ENCODE measurements at places on chromosomes 1 and 21.

DNA sequence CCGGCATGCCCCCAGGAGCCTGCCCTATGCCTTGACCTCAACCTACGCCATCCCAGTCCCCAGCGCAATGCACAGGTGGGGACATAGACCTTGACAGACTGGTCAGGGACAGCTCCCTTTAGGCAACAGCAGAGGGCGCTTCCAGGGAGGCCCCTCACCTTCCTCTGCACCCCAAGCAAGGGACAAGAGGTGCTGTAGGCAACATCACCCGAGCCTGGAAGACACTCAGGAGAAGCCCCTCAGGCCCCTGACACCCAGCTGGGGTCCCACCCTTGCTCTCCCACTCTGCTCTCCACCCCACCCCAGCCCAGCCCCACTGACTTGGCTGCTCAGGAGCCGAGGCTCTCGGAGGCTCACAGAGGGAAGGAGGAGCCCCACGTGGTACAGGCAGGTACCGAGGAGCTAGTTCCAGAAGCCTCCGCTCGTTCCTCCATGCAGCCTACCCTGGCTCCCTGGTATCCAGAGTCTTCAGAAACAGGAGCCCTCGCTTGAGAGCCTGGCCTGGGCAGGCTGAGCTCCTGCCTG, 2.4 kb upstream of the WNT3A start:
- H3K4me3 ChIP-seq: no peak overlapping the region
- peaks cover 49% of the 10 kb centered on the region for H3K27me3 ChIP-seq
- H3K36me3 ChIP-seq: no peaks in the 10 kb centered on the region

DNA sequence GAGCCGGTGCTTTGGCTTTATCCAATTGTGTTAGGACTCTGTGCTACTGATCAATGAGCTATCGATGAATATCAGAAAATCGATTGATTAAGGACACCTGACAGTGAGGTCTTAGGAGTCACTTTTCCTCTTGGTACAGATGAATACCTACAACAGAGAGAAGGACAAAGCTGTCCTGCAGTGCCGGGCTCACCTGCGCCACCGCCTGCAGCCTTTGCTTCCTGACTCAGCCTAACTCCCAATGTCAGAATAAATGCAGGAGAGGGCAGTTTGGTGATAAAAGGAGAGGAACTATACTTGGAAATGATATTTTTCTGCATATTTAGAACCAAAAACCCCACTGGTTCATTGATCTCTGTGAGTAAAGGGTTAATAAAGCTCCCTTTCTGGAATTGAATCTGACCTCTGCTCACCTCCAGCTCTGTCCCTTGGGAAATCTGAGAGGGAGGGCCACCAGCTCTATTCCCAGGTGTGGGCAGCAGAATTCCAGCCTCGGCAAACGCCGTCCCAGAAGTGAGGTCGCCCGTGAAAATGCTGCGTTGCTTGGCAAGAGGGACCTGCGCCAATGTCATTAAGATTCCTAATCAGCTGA, 39.3 kb downstream of the POFUT2 start:
- H3K36me3 ChIP-seq: peaks cover 4% of the 10 kb centered on the region
- DNase-seq: no peak
- H3K27me3 ChIP-seq: peaks cover 15% of the 10 kb centered on the region
- H3K4me3 ChIP-seq: no peak overlapping the region

DNA sequence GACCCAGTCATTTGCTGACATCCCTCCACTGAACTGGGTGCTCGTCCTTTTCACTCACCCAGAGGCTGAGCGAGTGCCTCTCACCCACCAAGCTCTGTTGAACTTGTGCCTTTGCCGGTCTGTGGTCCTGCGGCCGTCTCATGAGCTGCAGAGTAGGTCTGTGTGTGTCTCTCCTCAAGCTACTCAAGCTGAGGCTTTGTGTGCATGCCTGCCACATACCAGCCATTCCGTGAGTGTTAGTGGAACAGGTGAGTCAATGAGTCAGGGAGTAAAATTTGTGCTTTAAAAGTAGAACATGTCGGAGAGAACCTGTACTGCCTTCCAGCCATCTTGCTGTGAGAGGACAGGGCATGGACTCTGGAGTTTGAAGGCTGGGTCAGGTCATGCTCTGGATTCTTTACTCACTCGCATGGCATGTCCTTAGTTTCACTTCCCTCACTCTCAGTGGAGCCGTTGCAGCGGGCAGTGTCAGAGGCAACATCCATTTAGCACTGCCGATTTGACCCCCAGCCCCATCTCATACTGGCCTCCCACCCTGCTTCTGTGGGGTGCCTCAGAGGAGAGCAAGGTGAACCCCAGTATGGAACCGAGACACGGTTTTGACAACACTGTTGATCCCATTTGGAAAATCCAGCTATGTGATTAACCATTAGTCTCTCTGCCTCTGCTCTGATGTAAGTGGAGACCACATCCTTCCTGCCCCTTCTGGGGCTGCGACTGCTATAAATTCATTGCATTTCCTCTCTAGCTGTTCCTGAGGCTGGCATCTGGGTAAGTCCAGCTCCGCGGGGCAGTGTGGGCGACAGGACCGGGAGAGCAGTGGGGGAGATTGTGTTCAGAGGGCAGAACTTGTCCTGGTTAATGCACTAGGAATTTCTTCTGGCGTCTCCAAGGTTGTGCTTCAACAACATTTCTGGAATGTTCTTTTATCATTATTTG, at the start of gene NLRP3:
Gene NLRP3 (plus strand): TSS at position 751 of the 939 bp plus-strand sequence. CDS start 2,628 bp downstream, outside the sequence.
- H3K36me3 ChIP-seq: no peaks in the 10 kb centered on the region
- H3K4me3 ChIP-seq: peak within 1 kb of the TSS; percentile 79
- H3K4me1 ChIP-seq: peaks cover 35% of the 10 kb centered on the region
- DNase-seq: no peak

DNA sequence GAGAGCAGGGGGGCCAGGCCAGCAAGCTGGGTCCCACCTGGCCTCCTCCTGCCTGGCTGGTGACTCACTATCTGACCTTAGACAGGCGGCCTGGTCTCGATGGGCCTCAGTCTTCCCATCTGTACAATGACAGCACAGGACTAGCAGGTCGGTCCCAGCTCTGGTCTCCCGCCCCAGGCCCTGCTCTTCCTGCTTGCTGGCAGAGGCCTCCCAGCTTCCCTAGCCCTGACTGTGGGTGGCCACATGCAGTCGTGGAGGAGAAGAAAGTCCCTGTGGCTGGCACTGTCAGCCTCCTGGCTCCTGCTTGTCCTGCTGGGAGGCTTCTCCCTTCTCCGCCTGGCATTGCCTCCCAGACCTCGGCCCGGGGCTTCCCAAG, 817 bp downstream of the EXTL1 start:
- no peak overlapping the region for H3K27ac ChIP-seq
- H3K36me3 ChIP-seq: no peaks in the 10 kb centered on the region
- no peaks in the 10 kb centered on the region for H3K4me1 ChIP-seq
- H3K27me3 ChIP-seq: peaks cover 6% of the 10 kb centered on the region
- no peak overlapping the region for H3K4me3 ChIP-seq
- no peak for DNase-seq

DNA sequence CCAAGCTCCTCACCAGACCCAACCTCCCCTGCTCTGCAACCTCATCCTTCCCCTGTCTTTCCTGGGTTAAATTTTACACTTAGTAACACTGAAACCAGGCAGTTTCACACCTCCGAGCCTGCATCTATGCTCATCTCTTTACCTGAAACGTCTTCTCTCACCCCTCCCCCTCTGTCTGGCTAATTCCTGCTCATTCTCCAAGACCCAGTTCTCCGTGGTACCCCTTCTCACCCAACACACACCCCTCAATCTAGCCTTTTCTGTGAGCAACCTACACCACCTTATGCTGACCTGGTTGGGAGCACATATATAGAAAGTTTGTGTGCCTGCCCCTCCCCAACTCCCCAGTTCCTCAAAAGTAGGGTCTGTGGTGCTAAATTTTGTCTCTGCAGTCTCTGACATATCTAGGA, 3.7 kb upstream of the KIAA1614 start:
- no peaks in the 10 kb centered on the region for H3K36me3 ChIP-seq
- no peak overlapping the region for H3K4me3 ChIP-seq
- H3K27ac ChIP-seq: no peak overlapping the region
- H3K27me3 ChIP-seq: peaks cover 22% of the 10 kb centered on the region
- H3K4me1 ChIP-seq: peaks cover 14% of the 10 kb centered on the region

- no peak for DNase-seq
- peaks cover 3% of the 10 kb centered on the region for H3K4me1 ChIP-seq
- H3K36me3 ChIP-seq: no peaks in the 10 kb centered on the region
Measured at GRCh38 chr1:165369255-165369848, 12.8 kb upstream of the LMX1A start.

DNA sequence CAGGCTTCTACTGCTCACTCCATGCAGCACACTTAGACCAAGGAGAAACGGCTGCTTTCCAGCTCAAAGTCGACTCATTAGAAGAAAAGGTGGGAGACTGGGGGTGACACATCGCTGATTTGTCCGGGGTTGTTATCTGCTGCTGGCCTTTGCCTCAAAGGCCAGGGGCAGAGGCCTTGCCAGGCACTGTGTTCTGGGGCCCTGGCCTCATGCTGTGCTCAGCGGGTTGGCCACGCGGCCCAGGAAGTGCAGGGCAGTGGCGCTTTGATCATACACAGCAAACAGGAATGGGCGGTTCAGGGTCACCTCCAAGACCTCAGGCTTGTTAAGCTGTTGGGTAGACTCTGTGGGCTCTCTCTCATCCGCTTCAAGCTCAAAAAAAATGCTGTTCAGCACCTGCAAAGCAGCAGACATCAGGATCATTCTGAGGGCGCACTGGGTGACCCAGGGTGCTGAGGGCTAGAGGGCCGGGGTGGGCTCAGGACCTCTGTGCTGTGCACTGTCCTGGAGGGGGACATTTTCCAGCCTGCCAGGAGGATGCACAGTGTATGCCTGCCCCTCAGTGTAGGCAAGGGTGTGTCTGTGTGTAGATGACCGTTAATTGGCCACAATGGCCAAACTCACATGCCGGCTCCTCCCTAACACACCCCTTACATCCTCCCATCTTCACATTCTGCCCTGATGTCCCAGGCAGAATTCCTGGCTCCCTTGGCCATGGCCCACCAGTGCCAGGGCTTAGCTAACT, 10.8 kb downstream of the AGT start:
- DNase-seq: no peak
- H3K36me3 ChIP-seq: no peaks in the 10 kb centered on the region
- H3K4me3 ChIP-seq: no peak overlapping the region
- H3K4me1 ChIP-seq: no peaks in the 10 kb centered on the region
- H3K27me3 ChIP-seq: peaks cover 13% of the 10 kb centered on the region

GRCh38 chr1:90144820-90145219, 149.9 kb downstream of the ZNF326 start:
- no peak for DNase-seq
- H3K4me1 ChIP-seq: no peaks in the 10 kb centered on the region
- no peaks in the 10 kb centered on the region for H3K36me3 ChIP-seq
- H3K4me3 ChIP-seq: no peak overlapping the region
- no peaks in the 10 kb centered on the region for H3K27me3 ChIP-seq

DNA sequence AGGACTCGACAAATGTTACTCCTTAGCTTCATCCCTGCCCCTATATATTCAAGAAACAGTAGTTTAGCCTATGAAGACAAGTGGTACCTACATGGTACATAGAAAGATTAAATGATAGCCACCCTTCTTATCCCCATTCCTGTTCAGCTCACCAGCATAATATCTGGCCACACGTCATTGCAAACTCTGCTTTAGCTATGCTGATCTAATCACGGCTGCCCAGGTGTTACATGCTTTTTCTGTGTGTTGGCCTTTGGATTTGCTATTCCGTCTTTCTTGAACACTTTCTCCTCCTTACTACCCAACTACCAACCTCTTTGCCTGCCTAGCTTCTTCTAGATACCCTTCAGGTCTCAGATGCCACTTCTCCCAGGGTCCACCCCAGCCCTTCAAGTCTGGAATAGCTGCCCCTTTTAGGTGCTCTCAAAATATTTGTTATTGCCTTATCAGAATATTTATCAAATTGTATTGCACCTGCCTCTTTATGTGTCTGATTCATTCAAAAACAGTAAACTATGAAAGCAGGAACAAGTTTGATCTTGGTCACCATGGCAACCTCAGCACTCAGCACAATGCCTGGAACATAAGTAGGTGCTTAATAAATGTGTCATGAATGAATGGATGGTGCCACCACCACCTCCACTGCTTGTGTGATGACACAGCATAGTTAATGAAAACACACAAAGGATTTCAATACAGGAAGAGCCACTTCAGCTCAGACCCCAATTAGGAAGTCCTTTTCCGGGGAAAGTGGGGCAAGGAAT, 11.4 kb upstream of the DNASE2B start:
- no peak overlapping the region for H3K4me3 ChIP-seq
- DNase-seq: no peak
- no peaks in the 10 kb centered on the region for H3K36me3 ChIP-seq
- H3K4me1 ChIP-seq: peaks cover 4% of the 10 kb centered on the region
- H3K27ac ChIP-seq: no peak overlapping the region
- peaks cover 8% of the 10 kb centered on the region for H3K27me3 ChIP-seq

- no peak overlapping the region for H3K4me3 ChIP-seq
- no peaks in the 10 kb centered on the region for H3K4me1 ChIP-seq
- no peak overlapping the region for H3K27ac ChIP-seq
- H3K27me3 ChIP-seq: no peaks in the 10 kb centered on the region
- DNase-seq: no peak
Measured at GRCh38 chr1:198977909-198978308, 339.1 kb downstream of the PTPRC start.

DNA sequence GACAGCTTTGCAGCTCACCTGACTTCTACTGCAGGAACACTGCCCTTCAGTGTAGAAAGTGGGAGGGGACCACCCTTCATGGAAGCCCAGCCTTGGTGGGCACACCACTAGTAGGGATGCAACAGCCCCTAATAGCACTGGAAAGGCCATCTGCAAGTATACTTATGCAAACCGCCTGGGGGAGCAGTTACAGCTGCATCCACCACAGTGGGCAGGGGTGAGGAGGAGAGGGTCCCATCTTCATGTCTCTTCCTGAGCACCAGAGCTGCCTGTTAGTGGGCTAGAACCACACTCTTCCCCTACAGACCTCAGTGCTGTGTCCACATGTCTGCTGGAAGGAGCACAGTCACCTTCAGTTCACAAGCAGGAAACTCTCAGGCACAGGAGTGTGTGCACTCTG, 66.2 kb upstream of the LHX8 start:
- no peak overlapping the region for H3K27ac ChIP-seq
- no peaks in the 10 kb centered on the region for H3K4me1 ChIP-seq
- no peaks in the 10 kb centered on the region for H3K27me3 ChIP-seq
- no peak overlapping the region for H3K4me3 ChIP-seq
- no peaks in the 10 kb centered on the region for H3K36me3 ChIP-seq

DNA sequence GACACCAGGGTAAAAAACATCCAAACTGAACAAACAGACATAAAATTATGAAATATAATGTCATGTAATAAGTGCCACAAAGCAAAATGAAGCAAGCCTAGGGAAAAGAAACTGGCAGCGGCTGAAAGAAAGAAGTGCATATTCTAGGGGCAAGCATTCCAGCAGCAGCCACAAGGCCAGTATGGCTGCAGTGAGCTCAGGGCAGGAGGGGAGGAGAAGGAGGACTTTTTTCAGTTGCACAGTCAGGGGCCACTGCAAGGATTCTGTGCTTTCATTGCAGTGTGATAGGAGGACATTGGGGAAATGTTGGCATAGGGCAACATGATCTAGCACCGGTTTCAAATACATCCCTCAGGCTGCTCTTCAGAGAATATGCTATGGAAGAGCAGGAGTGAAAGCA, 263.8 kb downstream of the NEGR1 start:
- no peaks in the 10 kb centered on the region for H3K4me1 ChIP-seq
- H3K4me3 ChIP-seq: no peak overlapping the region
- H3K27me3 ChIP-seq: no peaks in the 10 kb centered on the region
- H3K36me3 ChIP-seq: no peaks in the 10 kb centered on the region

GRCh38 chr1:235820061-235820460, 46.6 kb downstream of the LYST start:
- H3K4me3 ChIP-seq: no peak overlapping the region
- H3K4me1 ChIP-seq: peaks cover 14% of the 10 kb centered on the region
- H3K36me3 ChIP-seq: peaks cover 35% of the 10 kb centered on the region
- no peak for DNase-seq

- no peak overlapping the region for H3K27ac ChIP-seq
- no peaks in the 10 kb centered on the region for H3K4me1 ChIP-seq
- no peak for DNase-seq
- no peak overlapping the region for H3K4me3 ChIP-seq
Measured at GRCh38 chr1:29365906-29366670, 129.8 kb downstream of the PTPRU start.

- no peak overlapping the region for H3K27ac ChIP-seq
Measured at GRCh38 chr1:247173431-247173830, 1.6 kb upstream of the ZNF124 start.

Data from activated B cell treated with CpG ODN at 0.5 μM for 24 hours (primary cell).